Muscle of back (tissue), 13 donors: ENCODE measurements at places on chromosomes 11 and 22. TPM values are rescaled to one million over a fixed set of nuclear protein-coding genes. Genes with fewer than 3 reads are reported as not detected.

- DNase-seq, result peak; percentile 86
Measured at GRCh38 chr22:30305519-30305905, 16.2 kb upstream of the CASTOR1 start.

Gene SPI1
- 4.9 TPM for polyA plus RNA-seq

GRCh38 chr11:70532066-70532440 lies 133.7 kb downstream of the CTTN start:
- DNase-seq, result no peak

DNA sequence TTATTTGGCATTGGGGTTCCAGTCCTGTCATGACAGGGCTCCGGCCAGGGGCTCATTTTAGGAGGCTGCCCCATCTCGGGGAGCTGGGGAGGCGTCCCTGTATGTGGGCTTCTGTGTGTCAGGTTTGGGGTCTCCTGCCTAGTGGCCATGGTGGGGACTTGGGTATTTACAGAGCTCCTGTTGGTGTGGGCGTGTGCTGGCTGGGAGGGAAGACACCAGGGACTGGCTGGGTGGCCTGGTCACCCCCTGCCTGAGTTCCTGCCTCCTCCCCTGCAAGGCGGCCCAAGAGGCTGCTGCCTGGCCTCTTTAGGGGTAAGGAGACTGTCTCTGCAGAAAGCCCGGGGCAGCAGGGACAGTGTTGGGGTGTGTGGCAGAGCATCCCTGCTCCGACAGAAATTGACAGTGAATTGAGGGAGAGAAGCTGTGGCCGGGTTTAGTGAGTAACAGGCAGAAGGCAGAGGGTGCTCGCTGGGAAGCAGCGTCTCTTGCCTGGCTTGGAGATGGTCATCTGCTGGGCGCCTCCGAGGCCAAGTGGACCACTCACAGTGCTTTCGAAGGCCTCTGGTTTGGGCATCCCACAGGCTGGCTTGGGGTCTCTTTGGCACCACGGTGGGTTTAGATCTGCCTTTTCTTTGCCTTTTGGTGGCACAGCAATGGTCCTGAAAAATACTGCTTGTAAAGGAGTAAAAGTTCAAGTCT lies 40.3 kb upstream of the GRAMD4 start:
- no peak for DNase-seq

DNA sequence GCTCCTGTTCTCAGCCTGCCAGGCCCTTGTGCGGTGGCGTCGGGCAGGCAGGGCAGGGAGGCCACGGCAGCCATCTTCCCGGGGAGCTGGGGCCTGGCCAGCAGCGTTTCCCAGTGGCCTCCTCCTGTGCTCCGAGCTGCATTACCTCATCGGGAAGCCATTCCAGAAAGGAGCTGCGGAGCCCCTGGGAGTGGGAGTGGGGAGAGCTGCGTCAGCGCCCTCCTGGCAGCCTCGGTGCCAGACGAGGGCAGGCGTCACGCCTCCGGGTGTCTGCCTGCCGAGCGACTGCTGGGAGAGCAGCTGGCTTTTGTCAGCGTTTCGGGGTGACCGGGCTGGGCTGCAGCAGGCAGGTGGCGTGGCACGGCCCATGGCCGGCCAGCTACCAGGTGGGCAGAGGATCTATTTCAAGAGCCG lies 30.9 kb upstream of the WNT7B start:
- peak; percentile 96 for DNase-seq

- no peak for DNase-seq
Measured at GRCh38 chr11:131653260-131653659, 282.8 kb downstream of the NTM start.

GRCh38 chr11:134371436-134372185 lies 39.8 kb downstream of the GLB1L2 start:
- no peak for DNase-seq

Gene KCNK4
- not detected for polyA plus RNA-seq

Gene FAM180B
- 2.5 TPM for polyA plus RNA-seq

- DNase-seq, result no peak
Measured at GRCh38 chr11:17013548-17014320, 480 bp downstream of the PLEKHA7 start.

Gene HORMAD2
- polyA plus RNA-seq, result 0.15 TPM

DNA sequence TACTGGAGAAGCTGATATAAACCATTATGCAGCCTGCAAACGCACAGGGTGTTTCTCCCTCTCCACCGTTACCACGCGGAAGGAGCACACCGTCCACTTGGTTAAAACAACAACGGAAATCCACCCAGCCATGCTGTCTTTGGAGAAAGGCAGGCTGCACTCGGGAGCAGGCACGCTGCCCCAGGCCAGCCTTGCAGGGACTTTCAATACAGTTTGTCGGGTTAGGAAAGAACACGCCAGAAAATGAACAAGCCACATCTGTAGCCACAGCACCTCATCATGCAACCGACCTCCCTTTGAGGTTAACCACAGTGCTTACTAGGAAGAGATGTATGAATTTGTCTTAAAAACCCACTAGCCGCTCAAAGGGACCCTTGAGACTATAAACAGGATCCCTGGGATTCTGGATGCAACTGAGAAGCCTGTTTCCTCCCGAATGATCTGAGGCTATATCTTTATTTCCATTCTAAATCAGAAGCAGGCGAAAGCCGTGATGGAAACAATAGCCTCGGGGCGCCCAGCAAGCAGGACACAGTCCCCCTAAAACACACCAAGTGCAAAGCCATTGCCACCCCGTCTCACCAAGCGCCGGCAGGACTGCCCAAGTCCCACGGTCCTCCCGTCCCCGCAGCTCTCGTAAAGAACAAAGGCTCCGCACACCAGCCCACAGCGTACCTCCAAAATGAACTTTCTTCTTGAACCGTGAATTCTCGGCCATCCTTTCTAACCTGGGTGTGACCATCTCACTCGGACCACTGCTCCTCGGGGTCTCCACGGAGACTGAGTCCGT lies 318.9 kb downstream of the CTTN start:
- no peak for DNase-seq

DNA sequence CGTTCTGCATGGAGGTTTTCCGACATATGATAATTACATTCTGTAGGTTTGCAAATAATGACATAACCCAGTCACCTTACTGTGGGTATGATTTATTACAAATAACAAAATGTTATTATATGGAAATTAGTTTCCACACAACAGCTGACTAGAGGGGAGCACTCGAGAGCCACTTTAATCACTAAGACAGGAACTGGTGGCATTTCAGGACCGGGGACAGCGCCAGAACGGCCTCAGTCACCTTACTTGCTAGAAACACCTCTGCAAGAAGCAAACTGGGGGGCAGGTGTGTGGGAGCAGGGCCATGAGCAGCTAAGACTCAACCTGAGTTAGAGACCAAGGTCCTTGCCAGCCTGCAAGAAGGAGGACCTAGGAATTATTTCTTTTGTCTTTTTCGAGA lies 199.9 kb downstream of the DSCAML1 start:
- DNase-seq, result peak; percentile 8
